ENCODE measurements at places on chromosomes 4 and X. TPM values are rescaled to one million over a fixed set of nuclear protein-coding genes. Genes with fewer than 3 reads are reported as not detected.
A peak's percentile ranks its signal among the peaks of the same experiment; 100 is the strongest.

GRCh38 chrX:121000589-121000988, 15.0 kb upstream of the CT47A1 start:
- peak; percentile 19 for DNase-seq

DNA sequence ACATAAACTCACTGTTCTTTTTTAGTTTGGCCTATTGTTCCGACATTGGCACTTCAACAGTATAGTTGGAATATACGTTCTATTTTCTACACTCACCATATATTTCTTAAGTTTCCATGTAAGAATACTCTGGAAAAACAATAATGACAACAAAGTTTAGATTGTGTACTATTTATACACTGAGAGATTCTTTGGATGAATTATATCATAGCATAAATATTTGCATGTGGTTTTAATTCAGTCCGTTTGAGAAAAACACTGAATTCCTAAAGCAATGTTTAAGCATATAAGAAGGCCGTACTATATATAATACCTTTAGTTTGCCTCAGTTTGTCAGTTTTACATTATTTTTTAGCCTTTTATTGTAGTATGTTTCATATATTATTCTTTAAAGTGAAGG, 82.4 kb downstream of the RAP1GDS1 start:
- peak; percentile 11 for DNase-seq

Gene CXCL11
- not detected for polyA plus RNA-seq

GRCh38 chr4:119471259-119471658, 149.3 kb upstream of the FABP2 start:
- DNase-seq: no peak

Measured in GM23248 (cell line).